ENCODE measurements at places on chromosomes 1 and 21.

DNA sequence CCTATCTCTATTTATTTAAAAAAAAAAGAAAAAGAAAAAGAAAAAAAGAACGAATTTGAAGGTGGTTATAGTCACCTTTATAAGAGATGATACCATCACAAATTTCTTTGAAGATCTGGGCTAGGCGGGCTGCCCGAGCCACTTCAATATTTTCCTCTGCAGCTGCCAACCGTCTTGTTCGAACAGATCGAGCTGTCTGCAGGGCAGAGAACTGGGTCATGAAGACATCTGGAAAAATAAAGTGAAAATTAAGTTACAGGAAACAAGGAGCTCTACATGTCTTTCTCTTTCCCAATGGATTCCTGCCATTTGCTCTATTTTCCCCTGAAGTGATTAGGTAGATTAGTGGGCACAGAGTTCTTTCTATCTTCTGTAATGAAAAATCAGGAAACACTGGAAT, 31.9 kb downstream of the RUSC1 start:
- no peak for DNase-seq

DNA sequence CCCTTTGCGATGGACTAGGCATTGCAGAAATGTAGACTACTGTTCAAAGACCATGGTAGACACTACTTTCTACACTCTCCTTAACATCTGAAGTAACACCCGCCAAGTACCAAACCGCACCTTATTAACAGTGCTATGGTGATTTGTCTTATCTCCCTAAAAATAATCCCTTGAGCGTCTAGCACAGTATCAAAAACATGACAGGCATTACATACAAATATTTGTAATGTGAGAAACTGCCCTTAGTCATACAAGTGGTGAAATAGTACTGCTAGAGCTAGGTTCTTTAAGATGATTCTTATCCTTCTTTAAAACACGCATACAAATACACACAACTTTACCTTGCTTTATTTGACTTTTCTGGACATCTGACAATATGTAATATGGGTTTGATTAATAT, 27.2 kb downstream of the PUM1 start:
- DNase-seq = peak; percentile 20

DNA sequence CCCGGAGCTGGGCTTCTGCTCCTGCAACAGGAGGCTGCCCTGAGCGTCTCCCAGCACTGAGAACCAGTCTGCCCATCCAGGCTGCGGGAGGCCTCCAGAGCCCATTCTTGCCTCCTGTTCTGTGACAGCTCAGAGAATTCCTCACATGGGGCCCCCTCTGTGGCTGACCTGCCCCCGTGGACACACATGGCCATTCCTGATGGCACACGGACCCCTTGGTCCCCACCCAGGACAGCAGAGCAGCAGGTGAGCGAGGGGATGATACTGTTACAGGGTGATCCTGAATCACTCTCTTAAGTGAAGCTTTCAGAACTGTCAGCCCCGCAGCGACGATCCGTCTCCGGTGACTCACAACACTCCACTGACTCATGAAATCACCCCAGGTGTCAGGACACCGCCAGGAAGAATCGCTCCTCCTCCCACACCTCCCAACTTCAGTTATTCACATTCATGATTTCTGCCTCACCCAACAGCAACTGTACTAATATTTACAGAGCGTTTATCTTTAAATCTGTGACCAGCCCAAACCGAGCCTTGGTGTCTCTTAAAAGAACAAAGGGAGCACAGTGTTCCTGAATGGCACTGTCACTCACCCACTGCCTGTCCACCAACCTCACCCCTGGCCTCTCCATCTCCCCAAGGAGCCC, 22.5 kb downstream of the CHD5 start:
- no peak for DNase-seq

DNA sequence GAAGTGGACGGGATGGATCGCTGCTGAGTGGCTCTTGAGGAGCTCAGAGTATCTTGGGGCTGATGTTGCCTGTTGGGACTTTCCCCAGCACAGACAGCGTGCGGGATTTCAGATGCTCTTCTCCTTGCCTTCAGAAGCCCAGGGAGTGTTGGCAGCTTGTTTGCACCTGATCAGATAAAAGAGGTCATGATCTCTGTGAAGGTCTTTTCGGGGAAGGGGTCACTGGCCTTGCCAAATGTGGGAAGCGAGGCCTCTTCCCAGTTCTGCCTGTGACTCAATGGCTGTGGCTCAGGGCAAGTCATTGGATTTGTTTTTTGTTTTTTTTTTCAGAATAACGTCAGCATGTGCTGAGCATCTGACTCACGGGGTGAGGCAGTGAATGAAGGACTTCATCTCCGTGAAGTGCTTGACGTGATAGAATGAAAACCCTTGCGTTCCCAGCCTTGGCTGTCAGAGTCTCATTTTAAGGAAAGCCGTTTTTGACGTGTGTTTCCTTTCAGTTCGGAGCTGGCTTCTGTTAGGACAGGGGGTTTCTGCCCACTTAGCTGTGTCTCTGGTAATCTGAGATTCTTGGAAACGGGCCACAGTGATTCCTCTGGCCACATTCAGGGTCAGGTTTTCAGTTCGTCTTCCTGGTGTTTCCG, 46.7 kb downstream of the GALNT2 start:
- peak; percentile 94 for DNase-seq

DNA sequence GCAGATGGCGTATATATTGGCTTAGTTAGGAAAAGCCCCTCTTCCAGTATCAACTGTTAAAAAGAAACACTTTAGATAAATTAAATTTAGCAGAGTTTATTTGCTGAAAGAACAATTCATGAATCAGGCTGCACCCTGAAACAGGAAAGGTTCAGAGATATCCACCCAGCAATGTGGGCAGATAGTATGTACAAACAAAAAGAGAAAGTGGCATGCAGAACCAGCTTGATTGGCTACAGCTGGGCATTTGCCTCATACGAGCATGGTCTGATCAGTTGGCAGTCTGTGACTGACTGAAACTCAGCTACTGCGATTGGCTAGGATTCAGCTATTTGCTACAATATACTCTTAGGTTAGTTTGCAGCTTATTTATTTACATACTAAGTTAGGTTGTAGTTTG, 98.2 kb downstream of the ZC3H11B start:
- no peak for DNase-seq

DNA sequence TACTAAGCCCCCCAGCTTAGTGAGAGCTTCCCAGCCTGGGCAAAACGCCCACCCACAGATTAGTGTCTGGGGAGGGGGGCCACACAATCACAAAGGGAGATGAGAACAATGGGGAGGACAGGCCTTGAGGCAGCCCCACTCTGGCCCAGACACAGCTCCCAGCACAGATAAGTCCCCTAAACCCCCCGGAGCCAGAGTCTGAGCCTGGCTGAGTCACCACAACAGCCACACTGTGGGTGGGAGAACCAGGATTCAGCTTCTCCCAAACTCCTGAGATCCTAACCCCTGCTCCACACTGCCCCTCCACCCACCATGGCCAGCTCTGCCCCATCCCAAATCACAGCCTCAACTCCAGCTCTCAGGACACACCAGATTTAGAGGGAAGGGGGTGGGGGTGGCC, 4.2 kb downstream of the NECTIN4 start:
- no peak for DNase-seq

DNA sequence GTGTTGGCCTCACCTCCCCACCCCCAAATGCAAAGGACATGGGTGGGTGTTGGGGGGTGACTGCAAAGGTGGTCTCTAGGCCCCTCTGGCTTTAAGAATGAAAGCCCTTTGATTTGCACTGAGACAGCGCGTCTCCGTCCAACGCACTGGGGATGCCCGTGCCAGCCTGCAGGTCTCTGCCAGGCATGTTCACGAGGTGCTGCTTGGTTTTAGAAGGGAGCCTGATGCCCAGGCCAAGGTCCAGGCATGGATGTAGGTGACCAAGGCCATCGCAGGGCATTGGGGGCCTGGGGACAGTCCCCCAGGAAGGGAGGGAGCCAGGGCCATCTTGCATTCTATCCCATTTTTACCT, 363.6 kb upstream of the VAMP3 start:
- no peak for DNase-seq

DNA sequence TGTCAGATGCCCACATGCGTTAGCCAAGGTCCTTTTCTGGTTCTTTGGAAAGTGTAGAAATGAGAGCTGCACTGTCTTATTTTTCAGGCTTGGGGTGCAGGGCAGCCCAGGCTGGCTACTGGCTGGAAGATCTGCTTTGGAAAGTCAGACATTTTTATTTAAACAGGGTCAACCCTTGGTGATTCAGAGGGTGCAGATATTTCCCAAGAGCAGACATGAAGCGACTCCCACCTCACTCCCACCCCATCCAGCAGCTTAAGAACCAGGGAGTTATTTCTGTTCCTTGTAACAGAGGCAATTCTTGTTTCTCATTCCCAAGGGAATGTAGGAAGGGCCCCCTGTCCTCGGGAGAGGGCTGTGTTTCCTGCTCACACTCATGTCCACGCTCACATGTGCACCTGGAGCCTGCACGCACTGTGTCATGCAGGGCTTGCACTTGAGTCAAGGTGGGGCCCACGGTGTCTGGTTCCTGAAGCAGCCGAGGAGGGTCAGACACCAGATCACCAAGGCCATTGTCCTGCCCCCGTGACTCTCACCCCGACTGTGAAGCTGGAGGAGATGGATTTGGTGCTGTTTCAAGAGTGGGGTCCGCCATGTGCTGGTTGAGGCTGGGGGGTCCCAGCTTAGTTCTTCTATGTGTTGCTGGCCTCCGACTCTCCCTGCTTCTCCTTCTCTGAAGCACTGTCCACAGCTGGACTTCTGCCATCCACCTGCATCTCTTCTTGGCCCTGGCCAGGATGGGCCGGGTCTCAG, 992 bp downstream of the S100A7A start:
- no peak for DNase-seq

DNA sequence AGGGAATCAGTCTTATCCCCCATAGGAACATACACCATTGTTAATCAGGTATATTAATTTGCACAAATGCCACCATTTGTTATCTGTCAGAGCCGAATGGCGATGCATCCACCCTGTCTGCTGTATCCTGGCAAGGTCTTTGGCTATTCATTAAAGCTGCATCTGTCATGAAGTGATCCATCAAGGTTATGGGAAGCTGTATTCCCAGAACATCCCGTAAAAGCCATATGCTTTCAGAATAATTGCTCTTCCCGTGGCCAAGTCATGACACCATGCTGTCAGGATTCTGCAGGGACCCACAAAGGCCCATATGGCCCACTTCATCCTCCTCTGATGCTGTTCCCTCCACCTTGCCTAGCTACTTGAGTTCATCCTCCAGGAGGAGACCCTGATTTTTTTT, 103.9 kb downstream of the RAVER2 start:
- DNase-seq = no peak

DNA sequence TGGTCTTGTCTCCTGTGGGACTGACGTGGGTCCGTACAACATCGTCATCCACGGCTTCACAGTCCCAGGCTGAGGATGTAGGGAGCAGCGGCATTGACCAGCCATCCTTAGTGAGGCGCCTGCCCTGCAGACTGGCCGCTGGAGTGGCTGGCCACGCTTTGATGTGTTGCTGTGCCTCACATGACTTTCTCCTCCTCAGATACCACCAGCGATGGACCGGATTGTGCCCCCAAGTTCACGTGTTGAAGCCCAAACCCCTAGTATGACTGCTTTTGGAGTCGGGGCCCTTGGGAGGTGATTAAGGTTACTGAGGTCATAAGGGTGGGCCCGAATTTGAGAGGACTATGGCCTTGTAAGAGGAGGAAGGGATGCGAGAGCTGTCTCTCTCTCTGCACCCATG, 122.5 kb downstream of the PCBP3 start:
- no peak for DNase-seq

GRCh38 chr1:198977909-198978308, 339.1 kb downstream of the PTPRC start:
- DNase-seq = no peak

DNA sequence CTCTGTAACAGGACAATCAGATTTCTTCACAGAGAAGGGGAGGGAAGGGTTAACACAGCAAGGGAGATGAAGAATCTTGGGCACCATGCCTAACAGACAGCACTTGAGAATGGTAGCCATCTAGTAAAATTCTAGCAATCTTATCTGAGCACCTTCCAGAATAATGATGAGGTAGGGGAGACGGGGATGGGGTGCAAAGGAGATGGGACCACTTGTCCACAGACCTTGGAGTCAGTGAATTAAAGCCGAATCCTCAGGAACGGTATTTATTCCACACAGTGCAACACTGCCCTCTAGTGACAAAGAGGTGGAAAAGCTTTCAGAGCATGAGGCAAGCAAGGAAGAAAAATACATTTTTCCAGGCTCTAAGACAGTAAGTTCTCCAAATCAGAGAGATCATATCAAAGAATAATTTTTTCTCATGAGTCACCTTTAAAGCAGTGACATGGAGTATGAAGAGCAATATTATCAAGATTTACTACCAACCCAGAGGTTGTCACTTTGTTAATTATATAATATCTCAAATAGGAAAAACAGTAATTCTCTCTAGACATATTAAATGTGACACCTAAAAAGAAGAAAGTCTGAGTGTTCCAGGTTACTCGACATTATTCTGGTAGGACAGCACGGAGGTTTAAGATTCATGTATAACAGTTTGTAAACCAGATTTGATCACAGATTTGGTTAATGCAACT, 43.3 kb upstream of the LPAR3 start:
- peak; percentile 75 for DNase-seq

DNA sequence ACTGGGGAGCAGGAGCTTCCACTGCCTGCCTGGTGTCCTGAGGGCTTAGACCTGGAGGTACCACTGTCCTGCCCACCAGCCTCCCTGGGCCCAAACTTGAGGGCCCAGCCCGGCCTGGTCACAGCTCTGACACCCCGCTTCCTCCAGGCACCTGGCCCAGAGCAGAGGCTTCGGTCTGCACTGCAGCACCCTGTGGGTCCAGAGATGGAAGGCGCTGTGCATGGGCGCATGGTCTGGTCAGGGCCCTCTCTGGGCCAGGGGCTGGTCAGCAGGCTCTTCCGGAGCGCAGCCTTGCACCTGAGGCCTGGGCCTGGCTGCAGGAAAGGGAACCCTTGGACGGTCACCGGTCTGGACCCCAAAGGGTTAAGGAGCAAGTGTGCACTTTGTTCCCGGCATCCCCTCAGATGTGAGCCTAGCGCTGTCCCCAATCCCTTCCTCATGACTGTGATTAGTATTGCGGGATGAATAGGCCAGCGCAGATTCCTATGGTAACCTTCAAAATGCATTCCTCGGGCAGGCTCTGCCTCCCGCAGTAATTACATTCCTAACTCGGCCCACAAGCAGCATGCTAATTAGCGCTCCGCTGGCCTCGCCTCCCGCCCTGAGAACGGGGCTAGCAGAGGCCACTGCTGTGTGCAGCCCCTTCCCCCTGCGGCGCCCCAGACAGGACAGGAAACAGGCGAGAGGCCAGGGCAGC, 36.3 kb downstream of the PRDM16 start:
- peak; percentile 60 for DNase-seq
